ENCODE measurements at places on chromosomes 2 and 18.

DNA sequence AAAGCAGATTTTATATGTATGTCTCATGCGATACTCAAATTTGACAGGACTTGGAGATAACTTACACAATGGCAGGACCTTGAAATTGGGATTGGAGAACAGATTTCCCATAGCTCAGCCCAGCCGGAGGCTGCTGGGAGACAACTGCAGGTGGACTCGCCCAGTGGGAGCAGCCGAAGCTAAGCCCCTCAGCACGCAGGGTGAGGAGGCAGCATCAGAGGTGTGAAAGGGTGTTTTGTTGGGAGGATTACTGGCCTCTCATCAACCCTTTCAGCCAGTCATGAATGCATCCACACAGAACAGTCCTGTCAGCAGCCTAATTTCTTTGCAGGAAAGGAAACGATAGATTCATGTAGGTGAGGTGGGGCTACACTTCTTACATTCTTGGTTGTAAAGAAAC is 110.4 kb upstream of the DYNAP start:
- DNase-seq: no peak

- no peak for DNase-seq
Observed at GRCh38 chr2:37501113-37501512, 156.7 kb downstream of the QPCT start.

DNA sequence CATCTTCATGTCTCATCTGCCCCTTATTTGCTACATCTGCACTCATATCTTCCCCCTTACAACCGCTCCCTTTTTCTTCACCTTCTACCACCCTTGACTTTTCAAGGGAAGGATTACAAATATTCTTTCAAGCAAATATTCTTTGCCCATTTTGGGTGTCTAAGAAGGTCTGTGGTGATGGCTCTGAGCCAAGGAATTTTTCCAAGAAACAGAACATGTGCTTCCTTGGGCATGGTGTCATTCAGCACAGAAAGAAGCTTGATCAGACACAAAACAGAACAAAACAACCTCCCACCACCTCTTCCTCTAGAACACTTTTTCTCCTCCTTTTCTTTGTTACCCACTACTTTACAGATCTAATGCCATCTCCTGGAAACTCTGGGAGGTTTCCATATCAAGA is 313.7 kb downstream of the SATB2 start:
- DNase-seq: no peak

DNA sequence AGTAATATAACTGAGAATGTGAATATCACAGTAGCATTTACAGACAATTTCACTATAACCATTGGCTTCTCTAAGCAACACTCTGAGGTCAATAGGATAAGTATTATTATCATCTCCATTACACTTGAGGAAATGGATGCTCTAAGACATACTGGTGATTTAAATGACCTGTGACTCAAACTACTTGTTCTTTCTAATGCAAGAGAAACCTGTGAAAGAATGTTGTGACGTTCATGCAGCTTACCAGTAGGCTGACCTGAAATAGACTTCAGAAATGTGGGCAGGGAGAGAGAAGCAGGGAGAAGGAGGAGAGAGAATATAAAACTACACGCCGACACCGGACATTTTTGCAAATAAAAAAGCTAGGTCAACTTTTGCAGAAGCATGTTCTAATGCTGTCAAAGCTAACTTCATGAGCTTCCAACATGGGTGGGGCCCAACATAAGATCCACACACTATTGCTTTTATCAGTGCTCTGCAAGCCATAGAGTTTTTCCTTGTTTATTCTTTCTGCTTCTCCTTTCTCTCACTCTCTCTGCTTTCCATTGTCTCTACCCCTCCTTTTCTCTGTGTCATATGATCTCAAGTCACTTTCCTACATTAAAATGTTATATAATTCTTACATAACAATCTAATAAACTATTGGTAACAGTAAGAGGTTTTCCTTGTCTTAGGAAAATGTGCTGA is 217.6 kb upstream of the FN1 start:
- DNase-seq: no peak

- DNase-seq: no peak
Observed at GRCh38 chr18:49640741-49641140, 78.9 kb downstream of the LIPG start.

- no peak for DNase-seq
Observed at GRCh38 chr18:61602836-61603235, 269.6 kb downstream of the CDH20 start.

DNA sequence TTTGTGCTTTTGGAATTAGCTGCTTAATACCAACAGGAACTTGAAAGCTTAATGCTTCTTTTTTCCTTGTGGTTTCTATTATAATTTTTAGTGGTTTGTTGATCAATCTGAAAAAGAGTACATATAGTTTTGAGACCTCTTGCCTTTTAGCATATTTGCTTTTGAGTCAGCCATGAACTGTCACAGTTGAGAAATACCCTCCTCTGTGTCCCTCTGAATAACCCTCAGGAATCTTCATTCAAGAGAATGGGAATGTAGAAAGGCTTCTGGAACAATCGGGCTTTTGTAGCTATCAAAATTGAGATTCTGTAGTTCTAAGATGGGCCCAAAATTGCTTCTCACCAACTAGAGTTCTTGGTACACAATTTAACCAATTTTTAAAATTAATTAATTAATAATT is 451.1 kb upstream of the TRIB2 start:
- no peak for DNase-seq

DNA sequence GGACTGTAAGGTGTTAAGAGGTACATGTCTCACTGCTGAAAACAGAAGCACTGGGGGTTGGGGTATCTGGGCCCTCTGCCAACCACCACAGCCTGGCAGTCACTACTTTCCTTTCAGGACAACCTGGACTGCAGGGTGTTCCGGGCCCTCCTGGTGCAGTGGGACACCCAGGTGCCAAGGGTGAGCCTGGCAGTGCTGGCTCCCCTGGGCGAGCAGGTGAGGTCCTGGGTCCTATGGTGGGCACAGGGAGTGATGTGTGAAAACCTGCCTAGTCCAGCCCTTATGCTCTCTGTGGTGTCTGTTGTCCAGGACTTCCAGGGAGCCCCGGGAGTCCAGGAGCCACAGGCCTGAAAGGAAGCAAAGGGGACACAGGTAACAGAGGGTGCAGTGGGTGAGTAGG is 40.0 kb downstream of the MARCO start:
- no peak for DNase-seq

GRCh38 chr2:167249197-167249596 is 360.9 kb downstream of the XIRP2 start:
- no peak for DNase-seq

GRCh38 chr2:61670591-61671501 is 132.7 kb upstream of the XPO1 start:
- no peak for DNase-seq

- no peak for DNase-seq
Observed at GRCh38 chr2:128302011-128302743, 16.5 kb downstream of the HS6ST1 start.

DNA sequence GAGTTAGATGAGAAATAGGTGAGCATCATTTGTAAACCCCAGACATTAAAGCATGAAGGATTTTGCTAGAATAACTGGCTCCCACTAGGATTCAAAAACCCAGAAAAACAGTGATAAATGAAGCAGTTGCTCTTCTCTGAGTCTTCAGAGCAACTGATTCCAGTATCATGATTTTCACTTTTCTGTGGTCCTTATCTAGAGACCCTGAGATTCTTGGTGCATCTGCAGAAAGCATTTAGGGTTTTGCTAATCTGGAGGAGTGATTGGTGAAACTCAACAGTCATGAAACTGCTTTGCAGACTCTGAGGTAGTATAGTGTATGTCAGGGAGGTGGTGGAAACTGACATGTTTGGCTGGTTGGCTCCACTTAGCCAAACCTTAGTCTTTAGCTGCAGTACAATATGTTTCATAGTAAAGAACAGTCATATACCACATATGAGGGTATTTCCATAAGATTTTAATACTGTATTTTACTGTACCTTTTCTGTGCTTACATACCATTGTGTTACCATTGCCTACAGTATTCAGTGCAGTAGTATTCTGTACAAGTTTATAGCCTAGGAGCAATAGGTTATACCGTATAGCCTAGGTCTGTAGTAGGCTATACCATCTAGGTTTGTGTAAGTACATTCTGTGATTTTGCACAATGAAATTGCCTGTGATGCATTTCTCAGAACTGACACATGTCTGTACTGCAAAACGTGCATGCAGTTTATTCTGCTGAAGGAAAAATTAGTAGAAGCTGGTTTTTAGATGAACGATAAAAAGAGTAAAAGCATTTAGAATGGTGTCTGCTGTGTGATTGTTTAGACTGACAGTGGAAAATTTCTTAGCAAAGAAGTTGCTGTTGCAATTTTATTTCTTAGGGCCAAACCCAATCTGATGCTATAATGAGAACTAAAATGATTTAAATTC is 23.8 kb downstream of the EML4 start:
- DNase-seq: no peak

DNA sequence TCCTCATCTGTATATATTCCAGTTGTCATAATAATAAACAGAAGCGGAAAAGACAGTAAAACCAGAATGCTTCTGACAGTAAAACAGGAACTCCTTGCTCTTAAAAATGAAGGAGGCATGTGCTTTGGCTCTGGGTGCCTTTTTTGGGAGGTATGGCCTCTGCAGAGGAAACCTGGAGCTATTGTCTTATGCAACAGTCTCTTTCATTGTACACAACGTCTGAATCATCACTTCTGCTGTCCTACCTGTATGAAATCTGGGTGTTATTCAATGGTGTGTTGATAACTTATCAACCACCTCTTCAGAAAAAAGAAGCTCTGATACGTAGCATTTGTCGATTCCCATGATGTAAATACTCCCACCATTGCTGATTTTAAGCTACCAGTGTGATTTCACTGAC is 64.8 kb downstream of the CDCA7 start:
- no peak for DNase-seq

DNA sequence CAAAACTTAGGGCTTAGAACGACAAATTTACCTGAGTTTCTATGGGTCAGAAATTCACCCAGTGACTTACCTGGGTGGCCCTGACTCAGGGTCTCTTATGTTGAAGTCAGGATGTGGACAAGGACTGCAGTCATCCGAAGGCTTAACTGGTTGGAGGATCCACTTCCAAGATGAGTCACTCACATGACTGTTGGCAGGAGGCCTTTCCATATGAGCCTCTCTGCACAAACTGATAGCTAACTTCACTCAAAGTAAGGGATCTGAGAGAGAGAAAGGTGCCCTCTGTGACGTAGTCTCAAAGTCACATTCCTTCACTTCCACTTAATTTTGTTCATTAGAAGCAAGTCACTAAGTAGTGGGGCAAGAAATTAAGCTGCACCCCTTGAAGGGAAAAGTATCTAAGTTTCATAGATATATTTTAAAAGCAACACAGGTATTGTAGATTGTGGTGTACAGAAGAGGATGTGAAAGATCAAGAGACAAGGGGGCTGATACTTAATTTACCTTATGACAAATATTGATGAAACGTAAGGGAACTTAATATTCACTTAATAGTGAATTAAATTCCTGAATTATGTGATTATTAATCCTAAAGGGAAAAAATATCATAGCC is 48.4 kb downstream of the TANK start:
- DNase-seq: no peak

GRCh38 chr2:234411793-234412192 is 85.1 kb downstream of the ARL4C start:
- DNase-seq: no peak

- no peak for DNase-seq
Observed at GRCh38 chr2:182921234-182921633, 54.8 kb upstream of the FRZB start.

DNA sequence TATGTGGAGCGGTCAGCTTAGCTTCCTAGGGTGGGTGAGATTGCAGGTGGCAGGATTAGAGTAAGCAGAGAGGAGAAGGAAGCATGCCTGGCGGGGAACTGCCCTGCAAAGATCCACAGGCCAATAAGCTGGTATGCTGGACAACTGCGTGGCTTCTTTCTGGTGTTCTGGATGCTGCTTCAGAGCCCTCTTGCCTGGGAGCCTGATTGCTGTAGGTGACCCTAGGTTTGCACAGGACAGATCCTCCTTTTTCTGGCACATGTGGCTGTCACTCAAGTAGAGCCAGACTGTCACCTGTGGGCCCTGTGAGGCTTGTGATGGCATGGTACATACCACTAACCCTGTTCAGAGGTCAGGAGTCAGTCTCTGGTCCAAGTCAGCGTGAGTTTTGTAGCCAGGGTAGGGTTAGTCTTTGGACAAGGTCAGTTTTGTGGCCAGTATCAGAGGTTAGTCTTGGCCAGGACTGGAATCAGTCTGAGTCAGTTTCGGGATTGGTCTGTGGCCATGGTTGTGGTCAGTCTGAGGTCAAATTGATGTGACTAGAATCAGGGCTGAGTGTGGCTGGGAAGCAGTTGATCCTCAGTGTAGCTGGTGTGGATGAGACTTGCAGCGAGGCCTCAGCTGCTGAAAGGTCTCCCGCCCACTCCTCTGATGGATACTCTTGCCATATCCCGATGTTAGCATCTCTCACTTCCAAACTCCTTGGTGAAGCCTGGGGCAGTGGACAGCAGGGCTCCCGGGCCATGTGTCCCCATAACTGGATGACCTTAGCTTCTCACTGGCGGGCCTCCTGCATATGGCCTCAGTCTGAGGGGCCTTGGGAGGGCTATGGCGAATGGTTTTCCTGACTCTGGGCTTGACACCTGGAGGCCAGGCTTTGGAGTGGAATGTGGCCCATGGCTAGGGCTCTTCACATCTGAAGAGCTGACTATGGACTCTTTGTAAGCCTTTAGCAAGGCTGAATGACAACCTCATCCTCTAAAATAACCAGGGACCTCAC is 260.5 kb downstream of the DYSF start:
- no peak for DNase-seq

GRCh38 chr18:10514601-10515000 is 11.2 kb upstream of the NAPG start:
- no peak for DNase-seq
